Stimulated activated CD8-positive, alpha-beta memory T cell treated with anti-CD3 and anti-CD28 coated beads, Interleukin-4, amount 100 ng/mL, for 4 hours (primary cell): ENCODE measurements at places on chromosomes 7 and 10.

DNA sequence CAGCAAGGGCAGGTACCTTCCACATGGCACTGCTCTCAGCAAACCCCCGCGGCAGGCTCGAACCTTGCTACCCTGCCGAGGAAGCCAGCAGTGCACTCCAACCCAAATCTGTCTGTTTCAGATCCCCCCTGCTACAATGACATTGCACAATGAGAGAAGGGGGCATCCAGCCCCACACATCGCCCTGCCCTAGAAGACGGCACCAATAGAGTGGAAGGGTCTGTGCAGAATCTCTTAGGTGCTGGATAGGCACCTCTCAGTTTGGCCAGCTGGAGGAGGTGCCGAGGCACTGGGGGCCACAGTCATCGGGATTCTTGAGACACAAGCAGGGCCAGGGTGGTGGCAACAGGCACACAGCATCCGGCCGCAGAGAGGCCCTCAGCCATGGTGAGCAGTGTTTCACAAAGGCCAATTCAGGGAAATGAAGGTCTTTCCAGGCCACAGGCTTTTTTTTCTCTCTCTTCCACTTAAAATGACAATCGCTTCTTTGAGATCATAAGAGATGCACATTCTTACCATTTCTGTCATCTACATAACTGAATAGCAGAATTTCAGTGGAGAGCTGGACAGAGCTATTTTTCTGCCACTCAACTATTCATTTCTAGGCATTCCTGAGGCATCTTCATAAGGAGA, 281.3 kb downstream of the TNS3 start:
- no peak for DNase-seq

DNA sequence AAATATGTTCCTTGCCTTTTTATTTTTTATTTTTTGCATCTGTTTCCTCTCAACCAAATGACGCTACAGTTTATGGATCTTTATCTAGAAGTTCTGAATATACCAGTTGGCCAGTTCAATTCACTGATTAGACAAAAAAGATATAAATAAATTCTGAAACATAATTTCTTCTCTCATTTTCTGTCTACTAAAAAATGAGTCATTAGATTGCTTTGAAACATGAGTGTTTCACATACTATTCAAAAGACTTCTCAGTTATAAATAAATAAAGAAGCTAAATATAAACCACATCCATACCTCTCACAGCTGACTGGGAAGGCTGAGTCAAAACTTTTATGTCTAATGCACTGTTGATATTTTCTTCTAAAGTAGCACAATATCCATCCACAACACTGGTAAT, 97.6 kb upstream of the GPR22 start:
- no peak for DNase-seq

DNA sequence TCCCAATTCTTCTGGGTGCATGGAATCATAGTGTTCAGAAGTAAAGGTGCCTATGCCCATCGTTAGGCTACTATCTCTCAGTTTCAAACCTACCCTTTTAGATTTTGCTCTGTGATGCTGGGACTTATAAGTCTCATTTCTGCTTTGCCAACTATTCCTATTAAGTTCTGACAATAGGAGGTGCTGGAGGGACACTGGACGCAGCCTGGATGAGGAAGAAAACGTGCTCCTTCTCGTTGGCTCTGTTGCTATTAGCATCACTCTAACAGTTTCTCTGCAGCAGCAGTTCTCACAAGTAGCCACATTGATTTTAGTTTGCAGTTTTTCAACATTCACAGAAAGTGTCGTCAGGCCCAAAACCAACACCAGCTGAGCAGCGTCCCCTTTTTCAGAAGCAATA, 72.4 kb downstream of the ABCC2 start:
- no peak for DNase-seq

- DNase-seq, result no peak
These were observed 3.2 kb downstream of the TNS3 start for GRCh38 chr7:47578579-47579270.

DNA sequence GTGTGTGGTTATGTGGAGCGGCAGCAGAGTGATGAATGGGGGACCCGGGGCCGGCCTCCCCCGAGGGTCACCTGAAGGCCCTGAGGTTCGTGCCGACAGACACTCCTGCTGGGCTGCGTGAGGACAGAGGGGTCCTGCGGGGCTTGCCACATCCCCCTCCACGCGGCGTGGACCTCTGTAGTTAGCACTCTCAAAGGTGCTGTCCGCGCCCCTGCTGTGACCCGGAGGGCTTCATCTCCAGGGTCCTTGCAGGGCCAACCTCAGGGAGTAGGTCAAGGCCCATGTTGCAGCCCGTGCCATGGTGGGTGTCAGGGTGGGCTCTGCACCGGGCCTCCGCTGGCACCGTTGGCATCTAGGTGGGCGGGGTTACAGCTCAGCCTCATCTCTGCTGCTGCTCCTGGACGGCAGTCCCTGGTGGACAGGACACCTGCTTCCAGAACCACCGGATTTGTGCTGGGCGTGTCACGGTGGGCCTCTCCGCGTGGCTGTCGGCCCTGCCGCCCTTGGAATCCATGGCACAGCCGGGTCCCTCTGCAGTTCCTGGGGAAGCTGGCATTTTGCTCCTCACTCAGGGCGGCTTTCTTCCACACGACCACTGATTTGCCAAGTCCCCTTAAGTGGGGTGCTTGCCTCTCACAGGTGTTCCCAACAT, 19.8 kb upstream of the GET4 start:
- DNase-seq, result no peak

DNA sequence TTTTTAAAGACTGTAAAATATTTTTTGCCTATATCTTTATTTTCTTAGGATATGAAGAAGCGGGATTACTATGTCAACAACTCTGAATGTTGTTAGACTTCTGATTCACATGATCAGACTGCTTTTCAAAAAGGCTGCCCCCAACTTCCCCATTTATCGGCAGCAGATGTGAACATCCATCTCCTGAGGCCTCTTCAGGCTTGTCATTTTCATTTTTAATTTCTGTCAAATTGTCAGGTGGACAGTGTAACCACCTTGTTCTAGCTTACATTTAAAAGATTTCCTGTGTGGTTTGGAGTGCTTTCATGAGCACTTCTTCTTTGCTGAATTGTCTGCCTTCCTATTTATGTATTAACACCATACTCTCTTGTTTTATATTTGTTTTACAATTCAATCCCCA, 78.8 kb upstream of the GSDME start:
- no peak for DNase-seq

- peak; percentile 71 for DNase-seq
These were observed at the start of the genes TUBGCP2 and ZNF511 for GRCh38 chr10:133308421-133309099. TSS of gene TUBGCP2 (minus strand) at chr10:133308872. CDS start at chr10:133302941, 5,931 bp downstream. TSS of gene ZNF511 (plus strand) at chr10:133308914. CDS start at chr10:133308944, 30 bp downstream.

- no peak for DNase-seq
These were observed 133.7 kb upstream of the SEMA3E start for GRCh38 chr7:83782628-83783027.

GRCh38 chr7:111855842-111856227, 293.5 kb upstream of the IMMP2L start:
- DNase-seq, result no peak

GRCh38 chr10:96656839-96657238, 63.5 kb downstream of the PIK3AP1 start:
- DNase-seq, result no peak

DNA sequence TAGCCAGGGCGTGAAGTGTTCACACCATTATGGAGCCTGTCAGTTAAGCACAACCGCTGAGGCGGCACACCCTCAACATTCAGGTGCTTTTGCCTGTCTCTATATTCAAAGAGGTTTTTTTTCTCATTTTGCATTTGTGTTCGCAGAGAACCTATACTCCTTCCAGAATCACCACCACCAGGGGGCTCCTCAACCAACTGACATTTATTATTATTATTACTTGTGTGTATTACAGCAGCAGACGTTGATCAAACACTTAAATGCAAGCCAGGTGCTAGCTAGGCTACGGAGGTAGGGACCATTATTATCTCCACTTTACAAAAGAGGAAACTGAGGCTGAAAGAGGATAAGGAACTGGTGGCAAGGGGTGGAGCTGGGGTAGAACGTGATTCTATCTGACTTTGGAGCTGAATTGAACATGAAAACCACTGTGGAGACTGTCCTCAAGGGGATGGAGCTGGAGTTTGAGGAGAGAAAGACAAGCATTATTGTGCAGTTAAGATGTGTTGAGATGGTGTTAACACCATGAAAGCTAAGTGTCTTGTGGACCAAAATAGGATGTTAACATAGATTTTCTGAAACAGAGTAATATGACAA, 133.8 kb upstream of the PLXNA4 start:
- DNase-seq, result no peak

DNA sequence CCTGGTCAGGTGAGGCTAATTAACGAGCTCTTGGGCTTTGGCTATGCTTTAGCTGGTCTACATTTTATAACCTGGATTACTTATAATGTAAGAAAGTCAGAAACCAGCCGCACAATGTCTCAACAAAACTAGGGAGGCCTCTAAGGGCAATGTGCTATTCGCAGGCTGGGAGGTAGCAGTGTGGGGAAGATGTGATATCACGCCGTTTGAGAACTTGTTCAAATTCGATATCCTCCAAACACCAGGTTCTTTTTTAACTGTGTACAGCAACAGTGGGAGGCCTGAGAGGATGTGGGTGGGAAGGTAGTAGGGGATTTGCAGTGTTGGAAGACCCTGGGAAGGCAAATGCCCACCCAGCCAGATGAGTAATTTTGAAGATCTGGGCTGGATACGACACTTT, 184.5 kb downstream of the JAZF1 start:
- no peak for DNase-seq

- no peak for DNase-seq
These were observed 17.9 kb downstream of the SGPL1 start for GRCh38 chr10:70833601-70834000.

DNA sequence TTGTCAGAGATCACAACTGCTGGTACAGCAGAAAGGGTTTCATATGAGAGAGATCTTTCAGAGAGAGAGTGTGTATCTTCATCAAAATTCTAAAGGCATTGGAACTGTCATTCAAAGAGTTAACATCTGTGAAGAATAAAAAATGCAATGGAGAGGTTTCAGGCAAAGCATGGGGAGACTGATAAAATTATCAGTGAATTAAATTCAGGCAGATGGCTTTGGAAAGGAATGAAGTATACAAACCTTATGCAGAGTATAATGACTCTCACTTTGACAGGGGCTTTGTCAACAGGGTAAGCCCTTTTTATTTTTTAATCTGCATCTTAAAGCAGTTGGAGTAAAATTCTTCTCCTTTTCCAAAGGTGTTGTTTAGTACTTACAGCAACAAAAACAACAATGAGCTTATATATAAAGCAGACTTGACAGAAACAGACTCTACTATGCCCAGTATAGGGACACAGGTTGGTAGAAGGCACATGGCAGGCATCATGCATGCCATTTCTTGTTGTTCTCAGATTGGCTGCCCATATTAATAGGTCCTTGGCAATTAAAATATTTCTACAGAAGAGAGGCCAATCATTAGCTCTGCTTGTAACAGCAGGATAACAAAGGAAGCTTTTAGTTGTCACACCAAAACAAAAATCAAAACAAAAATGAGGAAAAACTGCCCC, 54.9 kb upstream of the NXPH1 start:
- DNase-seq, result no peak

- no peak for DNase-seq
These were observed 102.0 kb downstream of the HIF1AN start for GRCh38 chr10:100637785-100638184.

DNA sequence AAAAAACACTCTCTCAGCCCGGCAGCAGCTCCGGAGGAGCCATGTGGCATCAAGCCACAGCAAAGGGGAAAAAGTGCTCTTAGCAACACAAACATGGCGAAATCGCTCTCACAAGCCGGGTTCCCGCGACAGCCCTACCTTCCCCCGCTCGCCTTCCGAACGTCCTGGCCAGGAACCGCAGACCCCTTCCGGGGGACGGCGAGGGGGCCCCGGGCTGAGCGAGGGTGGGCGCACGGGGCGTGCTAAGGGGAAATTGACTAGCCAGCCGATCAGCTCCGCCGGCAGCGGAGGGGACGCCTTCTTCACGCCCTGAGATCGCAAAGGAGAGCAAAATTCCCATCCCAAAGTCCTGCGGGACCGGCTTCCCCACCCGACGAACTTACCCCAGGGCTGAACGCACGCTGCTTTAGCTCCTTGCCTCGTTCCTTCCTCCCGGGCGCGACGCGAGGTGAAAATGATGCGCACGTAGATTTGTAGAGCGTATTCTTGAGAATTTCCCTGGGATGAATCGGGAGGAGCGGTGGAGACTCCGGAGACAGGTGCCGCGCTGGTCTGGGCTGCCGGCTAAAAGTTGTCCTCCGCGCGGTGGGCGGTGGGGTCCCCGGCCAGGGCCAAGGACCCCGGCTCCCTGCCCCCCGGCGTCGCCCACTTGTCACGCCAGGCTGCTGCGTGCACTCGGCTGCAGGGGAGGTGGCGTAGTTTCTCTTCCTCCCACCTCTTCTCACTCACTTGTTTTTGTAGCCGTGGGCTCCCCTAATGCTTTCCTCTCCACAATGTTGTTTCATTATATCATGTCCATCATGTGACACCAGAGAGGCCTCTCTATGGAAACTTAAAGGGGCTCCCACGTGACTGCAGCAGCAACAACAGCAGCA, 220.1 kb upstream of the MKLN1 start:
- no peak for DNase-seq

- no peak for DNase-seq
These were observed 430.8 kb downstream of the PLXNA4 start for GRCh38 chr7:132145466-132145865.

- DNase-seq, result no peak
These were observed 335.1 kb downstream of the BMPER start for GRCh38 chr7:34240417-34240816.

- no peak for DNase-seq
These were observed 147.1 kb downstream of the SLC25A13 start for GRCh38 chr7:96174812-96175211.

GRCh38 chr7:105021352-105021751, 7.3 kb downstream of the KMT2E start:
- DNase-seq, result no peak

- no peak for DNase-seq
These were observed 102.2 kb upstream of the GATA3 start for GRCh38 chr10:7952266-7952665.

GRCh38 chr7:33537104-33537477, 368.2 kb upstream of the BMPER start:
- no peak for DNase-seq

- no peak for DNase-seq
These were observed 32.4 kb downstream of the CXCL12 start for GRCh38 chr10:44352316-44353127.

DNA sequence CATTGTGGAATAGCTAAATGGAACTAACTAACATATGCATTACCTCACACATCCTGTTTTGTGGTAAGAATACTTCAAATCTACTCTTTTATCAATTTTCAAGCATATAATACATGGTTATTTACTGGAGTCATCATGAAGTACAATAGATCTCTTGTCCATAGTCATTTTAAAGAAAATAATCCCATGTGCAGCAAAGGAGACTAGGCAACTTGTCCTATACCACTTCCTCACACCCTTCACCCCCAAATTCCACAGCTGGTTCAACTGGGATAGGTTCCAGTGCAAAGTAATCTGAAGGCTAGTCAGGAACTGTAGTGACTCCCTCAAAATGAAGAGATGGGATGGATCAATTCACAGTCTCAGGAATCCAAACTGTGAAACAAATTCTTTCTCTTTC, 176.1 kb downstream of the SGMS1 start:
- no peak for DNase-seq
